ENCODE measurements at places on chromosomes 3 and 15. TPM values are rescaled to one million over a fixed set of nuclear protein-coding genes. Genes with fewer than 3 reads are reported as not detected.
A peak's percentile ranks its signal among the peaks of the same experiment; 100 is the strongest.

DNA sequence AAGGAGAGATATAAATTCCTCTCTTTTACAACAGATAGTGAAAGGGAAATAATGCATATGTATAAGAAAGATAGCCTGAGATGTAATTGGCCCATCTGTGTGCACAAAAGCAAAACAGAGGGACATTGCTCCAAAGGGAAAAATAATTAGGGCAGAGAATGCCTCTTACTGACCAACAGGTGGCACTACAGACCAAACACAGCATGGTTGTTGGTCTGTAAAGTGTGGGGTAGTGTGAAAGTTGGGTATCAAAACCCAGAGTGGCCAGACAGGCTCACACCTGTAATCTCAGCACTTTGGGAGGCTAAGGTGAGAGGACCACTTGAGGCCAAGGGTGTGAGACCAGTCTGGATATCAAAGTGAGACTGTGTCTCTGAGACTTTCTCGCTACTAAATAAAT is 4.5 kb upstream of the TLNRD1 start:
- no peaks in the 10 kb centered on the region for H3K27me3 ChIP-seq
- H3K4me3 ChIP-seq: no peak overlapping the region
- no peaks in the 10 kb centered on the region for H3K36me3 ChIP-seq
- H3K27ac ChIP-seq: no peak overlapping the region

Gene TNFAIP8L3
- polyA plus RNA-seq: not detected

- no peak for DNase-seq
- no peak overlapping the region for H3K4me3 ChIP-seq
- H3K36me3 ChIP-seq: no peaks in the 10 kb centered on the region
- H3K4me1 ChIP-seq: no peaks in the 10 kb centered on the region
These were observed 19.7 kb upstream of the PTPRG start for GRCh38 chr3:61541694-61542093.

Gene ITIH1
- polyA plus RNA-seq: not detected

Gene ZBTB47
- not detected for polyA plus RNA-seq

Gene WDR76
- 12.2 TPM for polyA plus RNA-seq

DNA sequence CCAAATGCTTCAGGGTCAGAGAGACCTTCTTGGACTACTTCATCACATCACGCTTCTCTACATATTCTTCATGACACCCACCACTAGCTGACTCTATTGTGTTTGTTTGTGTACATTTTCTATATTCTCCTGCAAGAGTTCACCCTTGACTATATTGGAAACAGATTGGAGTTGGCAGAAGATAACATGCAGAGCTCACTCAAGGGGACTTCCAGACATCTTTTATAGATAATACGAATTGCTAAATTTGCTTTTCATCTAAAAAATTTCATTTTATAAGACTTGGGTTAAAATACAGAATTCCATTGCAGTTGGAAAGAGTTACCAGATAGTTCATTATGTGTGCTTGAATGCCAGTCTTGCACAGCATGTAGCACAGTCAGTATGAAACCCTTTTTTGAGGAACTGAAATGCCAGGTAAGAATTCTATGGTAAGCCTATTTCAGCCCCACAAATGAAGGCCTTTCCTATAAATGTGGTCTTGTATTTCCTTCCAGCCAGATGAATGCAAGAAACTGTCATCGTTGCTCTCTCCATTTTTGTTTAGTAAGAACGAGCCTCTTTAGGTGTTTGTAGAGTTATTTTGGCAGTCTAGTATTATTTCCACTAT is 177.6 kb downstream of the GHSR start:
- DNase-seq: no peak
- H3K27ac ChIP-seq: no peak overlapping the region
- no peaks in the 10 kb centered on the region for H3K36me3 ChIP-seq
- H3K27me3 ChIP-seq: no peaks in the 10 kb centered on the region

Gene ACSBG1
- polyA plus RNA-seq: not detected

- no peaks in the 10 kb centered on the region for H3K4me1 ChIP-seq
- H3K36me3 ChIP-seq: no peaks in the 10 kb centered on the region
- no peak overlapping the region for H3K27ac ChIP-seq
- H3K4me3 ChIP-seq: no peak overlapping the region
- peaks cover 4% of the 10 kb centered on the region for H3K27me3 ChIP-seq
These were observed 181.9 kb upstream of the PFN2 start for GRCh38 chr3:150152567-150152966.

DNA sequence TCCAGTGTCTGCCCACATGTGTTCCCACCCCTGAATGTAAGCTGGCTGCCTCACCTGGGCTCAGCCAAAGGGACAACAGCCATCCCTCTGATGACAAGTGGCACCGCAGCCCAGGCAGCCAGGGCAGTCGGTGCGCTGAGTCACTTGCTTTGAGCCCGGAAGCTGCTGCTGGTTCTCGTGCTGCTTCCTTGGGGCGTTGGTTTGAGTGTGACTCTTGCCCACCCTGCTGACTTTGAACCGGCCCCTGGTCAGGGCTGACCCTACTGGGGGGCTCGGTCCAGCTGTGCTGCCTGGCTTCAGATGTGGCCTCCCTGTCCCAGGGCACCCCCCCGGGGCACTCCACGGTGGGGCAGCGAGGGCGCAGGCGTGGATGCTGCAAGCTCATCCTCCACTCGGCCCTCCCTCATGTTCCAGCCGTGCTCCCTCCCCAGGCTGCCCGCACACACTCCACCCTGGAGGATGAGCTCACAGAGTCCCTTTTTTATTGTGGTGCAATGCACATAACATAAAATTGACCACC is 62.1 kb downstream of the EFCAB12 start:
- H3K36me3 ChIP-seq: no peaks in the 10 kb centered on the region
- no peak for DNase-seq

Gene TMEM108
- not detected for polyA plus RNA-seq

Gene LSMEM2
- polyA plus RNA-seq: not detected

- H3K4me1 ChIP-seq: peaks cover 10% of the 10 kb centered on the region
- H3K4me3 ChIP-seq: no peak overlapping the region
- H3K36me3 ChIP-seq: no peaks in the 10 kb centered on the region
- no peak for DNase-seq
- H3K27ac ChIP-seq: no peak overlapping the region
These were observed 33.2 kb upstream of the ZFAND6 start for GRCh38 chr15:80026310-80026709.

- DNase-seq: no peak
- no peaks in the 10 kb centered on the region for H3K36me3 ChIP-seq
- no peak overlapping the region for H3K4me3 ChIP-seq
- no peak overlapping the region for H3K27ac ChIP-seq
- no peaks in the 10 kb centered on the region for H3K27me3 ChIP-seq
These were observed 544.4 kb downstream of the ZPLD1 start for GRCh38 chr3:102979191-102979590.

DNA sequence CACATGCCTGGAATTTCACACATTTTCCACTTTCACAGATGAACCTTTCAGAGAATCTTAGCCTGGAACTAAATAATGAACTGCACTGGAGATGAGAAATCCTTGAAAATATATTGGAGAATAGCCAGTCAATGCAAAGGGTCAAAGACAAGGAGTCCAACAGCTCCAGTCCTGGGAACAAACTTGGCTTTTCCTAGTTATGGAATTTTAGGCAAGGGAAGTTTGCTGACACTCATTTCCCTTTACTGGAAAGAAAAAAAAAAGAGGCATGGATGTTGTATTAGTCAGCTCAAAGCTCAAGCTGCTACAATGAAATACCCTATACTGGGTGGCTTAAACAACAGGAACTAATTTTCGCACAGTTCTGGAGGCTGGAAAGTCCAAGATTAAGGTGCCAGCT is 690.8 kb upstream of the ARPP21 start:
- H3K27ac ChIP-seq: no peak overlapping the region
- no peaks in the 10 kb centered on the region for H3K27me3 ChIP-seq
- DNase-seq: no peak

- H3K27ac ChIP-seq: peak overlapping the region; percentile 75
- no peaks in the 10 kb centered on the region for H3K36me3 ChIP-seq
- no peak for DNase-seq
- no peak overlapping the region for H3K4me3 ChIP-seq
- peaks cover 98% of the 10 kb centered on the region for H3K4me1 ChIP-seq
- no peaks in the 10 kb centered on the region for H3K27me3 ChIP-seq
These were observed 39.9 kb downstream of the SMAD3 start for GRCh38 chr15:67105065-67105951.

- H3K4me1 ChIP-seq: no peaks in the 10 kb centered on the region
- no peak for DNase-seq
- H3K36me3 ChIP-seq: no peaks in the 10 kb centered on the region
- H3K27me3 ChIP-seq: no peaks in the 10 kb centered on the region
These were observed 196.4 kb downstream of the VGLL3 start for GRCh38 chr3:86794361-86795065.

DNA sequence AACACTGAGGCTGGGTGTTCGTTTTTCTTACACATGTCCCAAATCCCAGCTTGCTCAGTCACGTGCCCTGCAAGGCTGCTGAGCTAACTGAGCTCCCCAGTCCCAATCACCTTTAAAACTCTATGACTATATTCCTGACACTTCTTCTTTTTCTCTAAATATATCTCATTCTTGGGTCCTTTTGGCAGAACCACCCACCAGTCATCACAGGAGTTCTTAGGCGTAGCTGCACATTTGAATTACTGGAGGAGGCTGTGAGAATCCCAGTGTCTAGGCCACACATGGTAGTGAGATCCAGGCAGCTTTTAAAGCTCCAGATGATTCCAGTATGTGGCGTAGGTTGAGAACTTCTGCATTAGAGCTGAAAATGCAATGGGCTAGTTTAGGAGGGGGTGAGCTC is 66.3 kb downstream of the ST8SIA2 start:
- H3K27ac ChIP-seq: no peak overlapping the region
- no peaks in the 10 kb centered on the region for H3K36me3 ChIP-seq
- no peaks in the 10 kb centered on the region for H3K4me1 ChIP-seq
- no peak overlapping the region for H3K4me3 ChIP-seq

Gene P2RY13
- polyA plus RNA-seq: not detected

DNA sequence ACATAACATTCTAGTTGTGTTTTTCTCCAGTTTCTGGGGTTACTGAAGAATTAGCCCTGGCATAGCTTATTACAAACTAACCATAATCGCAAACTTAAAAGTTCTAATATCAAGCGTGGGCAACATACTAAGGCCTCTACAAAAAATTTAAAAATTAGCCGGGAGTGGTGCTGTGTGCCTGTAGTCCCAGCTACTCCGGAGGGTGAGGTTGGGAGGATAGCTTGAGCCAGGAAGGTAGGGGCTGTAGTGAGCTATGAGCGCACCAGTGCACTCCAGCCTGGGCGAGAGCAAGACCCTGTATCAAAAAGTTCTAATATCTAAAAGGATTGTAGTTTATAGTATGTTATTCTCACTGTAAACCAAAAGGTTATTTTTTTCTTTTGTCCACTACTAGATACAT is 1.1 kb downstream of the OIP5 start:
- peaks cover 24% of the 10 kb centered on the region for H3K4me1 ChIP-seq
- H3K36me3 ChIP-seq: no peaks in the 10 kb centered on the region
- no peak for DNase-seq
- peak overlapping the region; percentile 18 for H3K27ac ChIP-seq
- no peaks in the 10 kb centered on the region for H3K27me3 ChIP-seq
- peak overlapping the region; percentile 88 for H3K4me3 ChIP-seq

Gene DYNC1LI1
- polyA plus RNA-seq: 29.1 TPM

DNA sequence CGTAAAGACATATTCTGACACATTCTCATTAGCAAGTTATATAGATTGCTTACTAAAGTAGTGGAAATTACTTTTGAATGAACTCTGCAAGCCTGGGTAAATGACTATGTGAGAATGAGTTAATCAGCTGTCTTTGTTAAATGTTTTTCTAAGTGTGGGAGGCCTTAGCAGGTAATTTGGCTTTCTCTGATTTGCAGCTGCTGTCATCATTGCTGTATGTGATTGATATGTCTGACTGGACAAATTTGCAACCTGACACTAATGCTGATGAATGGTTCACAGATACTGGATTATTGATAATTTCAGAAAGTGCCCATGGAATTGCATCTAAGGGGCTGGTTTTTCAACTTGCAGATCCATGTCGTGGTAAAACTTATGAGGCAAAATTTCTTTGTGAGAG is 372.2 kb upstream of the SGO1 start:
- no peaks in the 10 kb centered on the region for H3K27me3 ChIP-seq
- H3K36me3 ChIP-seq: no peaks in the 10 kb centered on the region
- H3K27ac ChIP-seq: no peak overlapping the region
- no peaks in the 10 kb centered on the region for H3K4me1 ChIP-seq
- no peak overlapping the region for H3K4me3 ChIP-seq

- no peak overlapping the region for H3K4me3 ChIP-seq
- DNase-seq: no peak
- peaks cover 58% of the 10 kb centered on the region for H3K4me1 ChIP-seq
- H3K27me3 ChIP-seq: no peaks in the 10 kb centered on the region
- no peak overlapping the region for H3K27ac ChIP-seq
These were observed 89.7 kb downstream of the RPL39L start for GRCh38 chr3:187049462-187050101.

GRCh38 chr15:38266247-38266986 is 13.8 kb downstream of the SPRED1 start:
- no peak overlapping the region for H3K4me3 ChIP-seq
- H3K27me3 ChIP-seq: no peaks in the 10 kb centered on the region
- no peak for DNase-seq
- no peaks in the 10 kb centered on the region for H3K36me3 ChIP-seq

DNA sequence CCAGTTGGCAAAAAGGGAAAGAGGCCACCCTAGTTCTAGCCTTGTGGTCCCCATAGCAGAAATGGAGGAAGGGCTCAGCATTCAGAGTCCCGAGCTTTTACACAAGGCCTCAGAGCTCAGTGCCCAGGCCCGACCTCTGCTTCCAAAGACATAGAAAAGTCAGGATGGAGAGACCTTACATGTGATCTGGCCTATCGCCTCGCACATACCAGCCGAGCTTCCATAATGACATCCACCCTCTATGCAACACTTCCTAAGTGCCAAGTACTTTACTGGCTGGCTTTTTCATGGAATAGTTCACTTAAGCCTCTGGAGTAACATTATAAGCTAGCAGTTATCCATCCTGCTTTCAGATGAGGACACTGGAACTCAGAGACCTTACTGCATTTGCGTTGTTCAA is 275.9 kb downstream of the FAM43A start:
- no peaks in the 10 kb centered on the region for H3K27me3 ChIP-seq
- H3K4me3 ChIP-seq: no peak overlapping the region
- DNase-seq: no peak
- no peaks in the 10 kb centered on the region for H3K4me1 ChIP-seq
- H3K27ac ChIP-seq: no peak overlapping the region
- no peaks in the 10 kb centered on the region for H3K36me3 ChIP-seq

Measured in CD4-positive, alpha-beta memory T cell (primary cell).